ENCODE measurements at places on chromosomes 6 and 20. TPM values are rescaled to one million over a fixed set of nuclear protein-coding genes. Genes with fewer than 3 reads are reported as not detected.
A peak's percentile ranks its signal among the peaks of the same experiment; 100 is the strongest.

DNA sequence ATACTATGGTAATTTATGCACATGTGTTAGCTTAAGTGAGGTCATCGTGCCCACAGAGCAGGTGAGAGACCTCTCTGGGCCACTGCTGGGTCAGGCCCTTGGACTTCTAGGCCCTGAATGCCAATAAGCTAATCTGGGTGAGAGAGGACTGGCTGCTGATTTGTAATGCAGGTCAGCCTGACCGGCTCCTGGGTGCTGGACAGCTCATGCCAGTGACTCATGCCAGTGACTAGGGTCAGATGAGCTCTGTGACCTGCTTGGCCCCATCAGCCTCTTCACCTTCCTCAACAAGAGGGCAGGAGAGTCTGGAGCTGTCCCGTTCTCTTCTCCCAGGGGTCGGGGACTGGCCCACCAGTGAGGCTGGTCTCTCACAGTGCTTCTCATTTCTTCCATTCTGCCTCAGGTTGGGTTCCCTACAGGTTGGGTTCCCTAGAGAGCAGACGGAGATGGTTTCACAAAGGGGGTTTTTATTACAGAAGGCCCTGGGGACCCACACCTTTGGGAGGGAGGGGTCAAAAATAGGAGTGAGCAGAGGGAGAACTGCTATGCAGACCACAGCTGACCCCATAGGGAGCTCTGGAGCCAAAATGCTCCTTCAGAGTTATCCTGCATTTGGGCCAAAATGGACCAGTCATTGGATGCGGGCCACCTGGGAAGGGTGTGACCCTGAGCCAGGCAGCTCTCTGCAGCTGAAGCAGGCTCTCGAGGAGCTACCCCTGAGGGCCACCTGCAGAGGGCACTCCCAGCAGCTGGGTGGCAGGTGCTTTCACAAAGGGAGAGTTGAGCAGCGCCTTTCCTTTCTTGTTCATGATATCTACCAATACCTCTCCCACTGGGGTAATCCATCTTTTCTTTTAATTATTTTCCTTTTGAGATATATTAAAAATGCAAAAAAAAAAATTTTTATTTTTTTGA lies 2.2 kb upstream of the OXT start:
- H3K27me3 ChIP-seq, result peaks cover 10% of the 10 kb centered on the region
- no peak overlapping the region for H3K4me3 ChIP-seq
- H3K27ac ChIP-seq, result no peak overlapping the region
- H3K36me3 ChIP-seq, result no peaks in the 10 kb centered on the region
- no peaks in the 10 kb centered on the region for H3K4me1 ChIP-seq
- no peak for DNase-seq

DNA sequence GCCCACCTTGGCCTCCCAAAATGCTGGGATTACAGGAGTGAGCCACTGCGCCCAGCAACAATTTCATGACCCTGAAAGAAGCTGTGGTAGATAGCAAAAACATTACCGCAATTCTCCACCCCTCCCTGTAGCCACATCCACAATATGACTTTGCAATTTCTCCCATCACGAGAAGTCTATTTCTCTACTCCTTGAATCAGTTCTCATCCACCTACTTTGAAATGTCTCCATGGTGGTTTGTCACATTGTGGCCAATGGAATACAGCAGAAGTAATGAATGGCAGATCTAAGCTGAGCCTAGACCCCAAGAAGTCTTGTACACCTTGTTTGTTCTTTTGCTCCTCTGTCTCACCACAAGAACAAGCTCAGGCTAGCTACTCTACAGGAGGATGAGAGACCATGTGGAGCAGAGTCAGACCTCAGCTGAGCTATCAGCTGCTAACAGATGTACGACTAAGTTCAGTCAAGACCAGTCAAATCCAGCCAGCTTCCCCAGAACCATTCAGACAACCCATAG lies 6.3 kb downstream of the OXT start:
- H3K27ac ChIP-seq, result no peak overlapping the region
- DNase-seq, result no peak
- H3K27me3 ChIP-seq, result peaks cover 32% of the 10 kb centered on the region
- no peaks in the 10 kb centered on the region for H3K36me3 ChIP-seq
- no peak overlapping the region for H3K4me3 ChIP-seq

DNA sequence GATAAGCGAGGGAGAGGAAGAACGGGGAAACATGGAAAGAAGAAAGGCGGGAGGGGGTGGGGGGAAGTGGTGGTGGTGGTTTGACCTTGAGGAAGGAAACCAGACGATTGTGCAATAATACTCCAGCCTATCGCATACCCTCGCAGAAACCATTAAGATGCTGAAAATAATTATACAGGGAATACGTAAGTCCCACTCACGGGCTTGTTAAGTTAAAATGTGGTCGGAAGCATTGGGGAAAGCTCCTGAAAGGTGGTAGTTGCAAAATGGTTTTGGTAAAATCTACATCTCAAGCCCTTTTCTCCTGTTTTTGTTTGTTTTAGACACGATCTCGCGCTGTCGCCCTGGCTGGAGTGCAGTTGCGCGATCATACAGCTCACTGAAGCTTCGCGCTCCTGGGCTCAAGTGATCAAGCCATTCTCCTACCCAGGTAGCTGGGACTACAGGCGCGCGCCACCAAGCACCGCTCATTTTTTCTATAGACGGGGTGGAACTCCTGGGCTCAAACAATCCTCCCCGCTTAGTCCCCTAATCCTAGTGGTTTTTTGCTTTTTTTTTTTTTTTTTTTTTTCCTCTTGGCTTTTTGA lies 128.9 kb upstream of the ZNF184 start:
- peak overlapping the region; percentile 50 for H3K4me3 ChIP-seq
- H3K4me1 ChIP-seq, result peaks cover 3% of the 10 kb centered on the region
- no peaks in the 10 kb centered on the region for H3K36me3 ChIP-seq
- no peak overlapping the region for H3K27ac ChIP-seq
- peak; percentile 40 for DNase-seq

DNA sequence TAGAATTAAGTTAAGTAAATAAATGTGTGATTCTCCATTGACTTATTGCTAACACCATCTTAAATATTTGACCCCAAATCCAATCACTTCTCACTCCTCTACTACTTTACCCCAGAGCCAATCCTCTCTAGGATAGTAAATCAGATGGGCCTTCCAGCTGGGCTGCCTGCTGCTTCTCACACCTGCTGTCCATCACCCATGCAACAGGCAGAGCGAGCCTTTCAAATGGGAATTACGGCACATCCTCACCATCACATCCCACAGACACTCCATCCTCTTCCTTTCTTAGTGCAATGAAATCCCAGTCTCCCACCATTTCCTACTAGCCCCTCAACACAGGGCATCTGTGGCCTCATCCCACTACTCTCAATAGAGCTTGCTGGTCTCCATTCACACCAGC lies 34.0 kb downstream of the HLA-F start:
- H3K4me1 ChIP-seq, result peaks cover 13% of the 10 kb centered on the region
- H3K4me3 ChIP-seq, result no peak overlapping the region
- H3K27ac ChIP-seq, result no peak overlapping the region
- no peaks in the 10 kb centered on the region for H3K27me3 ChIP-seq
- no peak for DNase-seq

- no peaks in the 10 kb centered on the region for H3K36me3 ChIP-seq
- DNase-seq, result peak; percentile 42
- H3K27me3 ChIP-seq, result no peaks in the 10 kb centered on the region
- H3K4me1 ChIP-seq, result peaks cover 23% of the 10 kb centered on the region
- no peak overlapping the region for H3K4me3 ChIP-seq
Observed at GRCh38 chr6:13762611-13763441, 51.2 kb upstream of the RANBP9 start.

DNA sequence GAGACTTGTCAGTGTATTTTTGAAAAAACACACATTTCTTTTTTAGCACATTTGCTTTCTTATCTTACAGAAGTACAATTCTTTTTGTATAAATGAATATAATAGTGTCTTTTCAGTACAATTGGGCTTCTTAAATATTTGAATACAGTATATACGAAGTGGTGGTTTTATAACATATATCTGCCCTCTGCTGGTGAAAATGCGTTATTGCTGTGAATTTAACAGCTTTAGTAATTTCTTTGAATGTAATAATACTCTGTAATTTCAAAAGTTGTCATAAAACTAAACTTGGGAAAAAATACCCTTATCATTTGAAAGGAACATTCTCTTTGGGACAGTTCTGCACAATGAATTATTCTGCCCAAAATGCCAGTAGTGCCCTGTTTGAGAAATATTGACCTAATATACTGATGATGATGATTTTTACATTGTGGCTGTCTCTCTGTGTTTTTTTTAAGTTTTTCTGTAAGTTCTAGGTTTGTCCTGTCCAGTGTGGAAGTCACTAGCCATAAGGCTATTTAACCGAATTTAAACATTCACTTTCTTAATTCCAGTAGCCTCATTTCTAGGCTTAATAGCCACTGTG lies 19.0 kb downstream of the SMAP1 start:
- DNase-seq, result peak; percentile 52
- H3K27me3 ChIP-seq, result no peaks in the 10 kb centered on the region
- H3K36me3 ChIP-seq, result no peaks in the 10 kb centered on the region
- no peak overlapping the region for H3K4me3 ChIP-seq

GRCh38 chr6:127117979-127118297 lies 533 bp upstream of the RSPO3 start:
- peak overlapping the region; percentile 56 for H3K4me3 ChIP-seq
- H3K36me3 ChIP-seq, result no peaks in the 10 kb centered on the region
- H3K27ac ChIP-seq, result no peak overlapping the region
- peaks cover 30% of the 10 kb centered on the region for H3K27me3 ChIP-seq
- H3K4me1 ChIP-seq, result peaks cover 14% of the 10 kb centered on the region
- peak; percentile 7 for DNase-seq

GRCh38 chr20:46010491-46011391 lies 2.0 kb downstream of the MMP9 start:
- no peak overlapping the region for H3K4me3 ChIP-seq
- H3K27ac ChIP-seq, result no peak overlapping the region
- no peaks in the 10 kb centered on the region for H3K27me3 ChIP-seq
- DNase-seq, result no peak
- H3K36me3 ChIP-seq, result no peaks in the 10 kb centered on the region

DNA sequence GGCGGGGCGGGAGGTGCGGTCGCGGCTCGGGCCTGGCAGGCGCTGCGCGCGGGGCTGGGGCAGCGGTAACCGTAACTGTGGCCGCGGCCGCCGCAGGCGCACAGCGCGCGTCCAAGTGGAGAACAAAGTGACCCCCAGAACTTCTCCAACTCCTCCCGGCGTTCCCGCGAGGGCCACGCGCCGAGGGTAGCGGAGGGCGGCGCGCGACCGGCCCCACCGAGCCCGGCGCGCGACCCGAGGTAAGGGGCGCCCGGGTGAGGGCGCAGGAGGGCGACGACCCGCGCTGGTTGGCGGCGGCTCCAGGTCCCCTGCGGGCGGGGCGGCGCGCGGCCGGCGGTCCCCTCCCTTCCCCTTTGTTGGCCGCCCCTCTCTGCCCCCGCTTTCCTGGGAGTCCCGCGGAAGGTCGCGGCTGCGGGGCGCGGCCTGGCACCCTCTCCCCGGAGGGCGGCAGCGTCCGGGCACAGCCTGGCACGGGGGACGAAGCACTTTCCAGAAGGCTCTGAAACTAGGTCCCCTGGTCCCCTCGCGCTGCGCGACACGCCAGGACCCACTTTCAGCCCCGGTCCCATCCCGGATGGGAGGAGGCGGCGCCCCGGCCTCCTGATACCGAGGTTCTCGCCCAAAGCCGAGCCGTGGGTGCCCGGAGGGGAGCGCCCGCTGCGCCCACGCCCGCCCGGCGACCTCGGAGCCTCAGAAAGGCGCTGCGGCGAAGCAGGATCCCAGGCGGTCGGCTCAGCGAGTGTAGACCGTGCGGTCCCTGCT lies at the start of gene TIAM2:
TIAM2 (plus strand) TSS at position 62 of the 762 bp plus-strand sequence. CDS start 133,909 bp downstream, outside the sequence.
- H3K27me3 ChIP-seq, result peaks cover 8% of the 10 kb centered on the region
- no peaks in the 10 kb centered on the region for H3K36me3 ChIP-seq
- H3K4me3 ChIP-seq, result peak within 1 kb of the TSS; percentile 69

- no peaks in the 10 kb centered on the region for H3K27me3 ChIP-seq
- H3K36me3 ChIP-seq, result no peaks in the 10 kb centered on the region
- H3K4me3 ChIP-seq, result no peak overlapping the region
- H3K27ac ChIP-seq, result no peak overlapping the region
- peaks cover 32% of the 10 kb centered on the region for H3K4me1 ChIP-seq
Observed at GRCh38 chr6:32198866-32199265, 6.4 kb upstream of the GPSM3 start.

- no peaks in the 10 kb centered on the region for H3K27me3 ChIP-seq
- no peak overlapping the region for H3K27ac ChIP-seq
- no peaks in the 10 kb centered on the region for H3K36me3 ChIP-seq
- H3K4me1 ChIP-seq, result no peaks in the 10 kb centered on the region
- no peak overlapping the region for H3K4me3 ChIP-seq
- no peak for DNase-seq
Observed at GRCh38 chr6:40889137-40889832, 149.7 kb downstream of the UNC5CL start.

DNA sequence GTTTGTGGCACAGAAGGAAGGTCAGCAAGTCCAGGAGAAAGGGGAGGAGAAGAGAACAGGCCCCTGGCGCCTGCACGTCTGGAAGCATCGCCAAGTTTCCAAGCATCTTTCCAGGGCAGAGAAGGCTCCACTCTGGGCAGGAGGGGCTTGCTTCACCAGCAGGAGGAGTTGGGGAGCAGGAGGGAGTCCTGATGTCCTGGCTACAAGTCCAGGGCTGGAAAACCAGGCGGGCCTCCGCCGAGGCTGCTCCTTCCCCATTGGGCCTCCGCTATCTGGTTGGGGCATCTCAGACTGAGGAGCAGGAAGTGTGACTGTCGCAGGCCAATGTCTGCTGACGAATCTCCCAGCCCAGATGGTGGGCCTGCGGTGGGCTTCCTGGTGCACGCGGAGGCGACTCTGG lies 421.9 kb downstream of the PREX1 start:
- no peak overlapping the region for H3K27ac ChIP-seq
- no peaks in the 10 kb centered on the region for H3K4me1 ChIP-seq
- no peak overlapping the region for H3K4me3 ChIP-seq
- H3K27me3 ChIP-seq, result peaks cover 14% of the 10 kb centered on the region

GRCh38 chr6:31727717-31728671 lies 1.1 kb downstream of the DDAH2 start:
- H3K27ac ChIP-seq, result no peak overlapping the region
- DNase-seq, result no peak
- H3K36me3 ChIP-seq, result peaks cover 41% of the 10 kb centered on the region
- H3K4me1 ChIP-seq, result peaks cover 11% of the 10 kb centered on the region
- H3K27me3 ChIP-seq, result no peaks in the 10 kb centered on the region
- no peak overlapping the region for H3K4me3 ChIP-seq

Gene OR2H1
- total RNA-seq, result not detected

Gene EEF1A2
- total RNA-seq, result 13.7 TPM

Gene TINAG
- total RNA-seq, result not detected

Gene TBX18
- 14.6 TPM for total RNA-seq

Gene IFT52
- total RNA-seq, result 49.6 TPM

Gene OOEP
- not detected for total RNA-seq
